Activated gamma-delta T cell (primary cell): ENCODE measurements at places on chromosomes 3 and 15.

GRCh38 chr3:88267441-88267840 is 117.7 kb downstream of the C3orf38 start:
- no peak for DNase-seq

- no peak for DNase-seq
These were observed 51.0 kb downstream of the ZDHHC19 start for GRCh38 chr3:196159952-196160804.

DNA sequence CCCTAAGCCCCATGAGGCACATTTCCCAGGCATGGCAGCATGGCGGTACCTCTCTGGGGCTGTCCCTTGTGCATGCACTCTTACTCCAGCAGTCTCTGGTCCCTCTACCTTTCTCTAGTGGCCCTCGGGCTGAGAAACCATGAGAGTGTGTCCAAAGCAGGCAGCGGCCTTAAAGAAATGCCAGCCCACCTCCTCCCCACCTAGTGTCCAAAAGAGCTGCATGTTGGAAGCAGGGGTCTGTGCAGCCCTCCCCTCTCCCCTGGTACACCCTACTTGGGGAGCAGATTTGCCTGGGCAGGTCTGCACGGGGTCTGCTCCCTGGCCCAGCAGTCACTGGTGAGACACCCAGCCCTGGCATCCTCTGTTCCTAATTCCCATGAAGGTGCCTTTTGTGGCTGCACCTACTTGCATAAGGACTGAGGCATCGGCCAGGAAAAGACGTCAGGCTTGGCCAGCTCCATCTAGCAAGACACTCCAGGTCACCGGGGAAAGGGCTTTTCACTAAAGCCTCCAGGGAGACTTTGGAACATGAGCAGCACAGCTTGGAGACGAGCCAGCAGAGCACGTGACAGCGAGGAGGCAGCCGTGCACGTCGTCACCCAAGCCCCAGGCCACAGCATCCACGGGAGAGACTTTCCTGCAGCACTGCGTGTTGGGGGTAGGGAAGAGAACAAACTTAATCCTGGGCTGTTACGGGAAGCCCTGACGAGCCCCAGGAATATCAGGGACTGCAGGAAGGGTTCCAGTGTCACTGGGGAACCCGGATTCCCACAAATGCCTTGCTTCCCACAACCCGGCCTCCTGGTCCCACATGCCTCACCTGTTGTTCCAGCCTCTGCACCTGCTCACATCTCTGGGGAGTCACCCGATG is 38.8 kb downstream of the TM2D3 start:
- no peak for DNase-seq

- DNase-seq: no peak
These were observed 660 bp downstream of the ZNF106 start for GRCh38 chr15:42490291-42490670.

- no peak for DNase-seq
These were observed 400.3 kb downstream of the TBC1D5 start for GRCh38 chr3:17342119-17342518.

DNA sequence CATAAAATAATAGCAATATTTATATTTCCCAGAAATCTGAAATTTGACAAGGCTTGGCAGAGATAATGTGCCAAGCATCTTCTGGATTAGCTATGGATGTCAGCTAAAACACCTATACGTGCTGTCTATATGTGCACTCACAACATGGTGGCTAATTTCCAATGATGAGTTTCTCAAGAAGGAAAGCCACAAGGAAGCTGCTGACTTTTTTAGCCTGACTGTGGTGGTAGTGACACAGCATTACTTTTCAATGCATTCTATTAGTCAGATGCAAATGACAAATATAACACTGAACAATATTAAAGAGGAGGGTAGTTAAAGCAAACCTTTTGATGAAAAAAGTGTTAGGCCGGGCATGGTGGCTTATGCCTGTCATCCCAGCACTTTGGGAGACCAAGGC is 101.7 kb upstream of the CCDC54 start:
- DNase-seq: no peak

- no peak for DNase-seq
These were observed 152.9 kb downstream of the IGF1R start for GRCh38 chr15:98801234-98801561.

- DNase-seq: no peak
These were observed 626.2 kb downstream of the IGSF11 start for GRCh38 chr3:118408431-118408830.

- no peak for DNase-seq
These were observed 217.0 kb upstream of the ICE2 start for GRCh38 chr15:60695713-60696522.

DNA sequence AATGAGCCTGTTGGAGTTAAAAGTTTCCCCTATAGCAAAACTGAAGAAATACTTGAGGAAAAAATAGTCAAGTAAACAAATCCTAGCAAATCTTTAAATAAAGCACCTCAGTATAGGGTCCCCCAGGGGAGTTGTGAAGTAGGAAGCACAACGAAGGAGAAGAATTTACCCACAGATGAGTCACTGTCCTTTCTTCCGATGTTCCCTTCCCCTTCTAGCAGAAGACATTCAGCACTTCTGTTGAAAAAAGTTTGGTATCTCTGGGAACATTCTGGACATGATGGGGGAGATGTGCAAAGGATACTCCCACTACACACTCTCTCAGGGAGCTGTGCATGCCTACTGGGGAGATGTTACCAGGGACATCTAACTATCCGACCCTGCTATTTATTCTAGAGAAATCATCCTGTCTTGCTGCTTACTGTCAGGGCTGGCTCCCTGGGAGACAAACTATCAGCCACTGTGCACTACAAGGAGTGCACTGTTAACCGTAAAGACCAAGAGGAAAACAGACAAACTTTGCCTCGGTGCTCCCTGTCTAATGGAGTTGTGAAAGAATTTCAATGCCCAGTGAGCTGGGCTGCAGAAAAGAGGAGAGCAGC is 93.8 kb downstream of the RFTN1 start:
- no peak for DNase-seq

DNA sequence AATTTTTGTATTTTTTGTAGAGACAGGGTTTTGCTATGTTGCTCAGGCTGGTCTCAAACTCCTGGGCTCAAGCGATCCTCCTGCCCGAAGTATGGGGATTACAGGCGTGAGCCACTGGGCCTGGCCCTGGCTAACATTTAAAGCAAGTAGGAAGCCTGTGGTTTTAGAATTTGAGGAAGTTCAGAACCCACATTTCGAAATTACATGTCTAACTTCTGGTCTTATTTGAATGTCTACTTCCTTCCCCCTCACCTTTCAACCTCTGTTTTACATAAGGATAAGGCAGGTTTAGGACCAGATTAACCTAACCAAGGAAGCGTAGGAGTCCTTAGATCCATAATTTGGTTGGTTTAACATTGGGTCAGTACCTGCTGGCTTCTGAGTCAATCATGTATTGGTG is 120.5 kb upstream of the PROK2 start:
- DNase-seq: no peak

DNA sequence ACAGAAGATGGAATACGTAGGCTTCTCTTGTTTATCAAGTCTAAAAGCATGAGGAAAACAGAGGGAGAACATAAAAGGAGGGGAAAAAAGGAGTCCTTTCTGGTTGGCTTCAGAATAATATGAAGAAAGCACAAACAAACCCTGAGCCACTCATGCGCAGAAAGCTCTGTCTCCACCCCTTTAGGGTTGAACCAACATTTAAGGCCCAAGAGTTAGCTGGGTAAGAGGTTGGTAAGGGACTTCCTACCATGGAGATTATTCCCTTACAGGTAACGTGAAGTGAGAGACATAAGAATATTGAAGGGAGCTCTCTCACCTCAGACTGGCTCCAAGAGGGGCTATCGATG is 145.3 kb downstream of the RORA start:
- DNase-seq: no peak

DNA sequence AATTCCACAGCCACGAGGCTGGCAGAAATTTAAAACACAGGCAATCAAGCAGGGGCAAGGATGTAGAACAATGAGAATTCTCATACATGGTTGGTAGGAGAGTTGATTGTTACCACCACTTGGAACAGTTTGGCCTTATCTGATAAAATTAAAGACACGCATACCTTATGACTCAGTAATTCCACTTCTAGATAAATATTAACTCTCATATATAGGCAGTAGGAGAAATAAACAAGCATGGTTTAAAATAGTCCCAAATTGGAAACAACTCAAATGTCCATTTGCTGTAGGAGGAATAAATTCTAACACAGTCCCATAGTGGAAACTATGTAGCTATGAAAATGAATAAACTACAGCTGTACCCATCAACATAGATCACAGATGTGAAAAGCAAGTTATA is 42.3 kb upstream of the USP3 start:
- no peak for DNase-seq

- DNase-seq: no peak
These were observed 119.3 kb downstream of the LRRK1 start for GRCh38 chr15:101038327-101039003.

DNA sequence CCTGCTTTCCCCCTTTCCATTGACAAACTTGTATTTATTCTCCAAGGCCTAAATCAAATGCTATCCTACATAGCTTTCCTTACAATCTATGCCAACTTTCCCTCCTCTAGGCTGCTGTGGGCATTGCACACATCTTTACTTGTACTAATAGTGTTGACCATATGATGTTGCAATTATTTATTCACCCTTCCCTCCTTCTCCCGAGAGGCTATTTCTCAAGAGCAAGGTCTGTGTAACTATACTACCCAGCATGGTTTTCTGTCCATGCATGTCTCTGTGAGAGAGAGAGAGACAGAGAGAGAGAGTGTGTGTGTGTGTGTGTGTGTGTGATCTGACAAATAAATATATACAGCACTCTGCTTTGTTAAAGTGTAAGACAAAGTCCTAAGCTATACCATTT is 63.8 kb downstream of the GTPBP8 start:
- no peak for DNase-seq
